ENCODE measurements at places on chromosomes 2 and 18. TPM values are rescaled to one million over a fixed set of nuclear protein-coding genes. Genes with fewer than 3 reads are reported as not detected.

- H3K27ac ChIP-seq, result no peak overlapping the region
- no peak for DNase-seq
- H3K4me3 ChIP-seq, result no peak overlapping the region
- H3K36me3 ChIP-seq, result no peaks in the 10 kb centered on the region
- H3K27me3 ChIP-seq, result peaks cover 29% of the 10 kb centered on the region
- H3K4me1 ChIP-seq, result no peaks in the 10 kb centered on the region
These were observed 57.6 kb upstream of the TWIST2 start for GRCh38 chr2:238790126-238790832.

GRCh38 chr2:224780106-224780505 is 63.9 kb upstream of the CCDC195 start:
- no peaks in the 10 kb centered on the region for H3K36me3 ChIP-seq
- H3K4me3 ChIP-seq, result no peak overlapping the region
- H3K27ac ChIP-seq, result no peak overlapping the region

DNA sequence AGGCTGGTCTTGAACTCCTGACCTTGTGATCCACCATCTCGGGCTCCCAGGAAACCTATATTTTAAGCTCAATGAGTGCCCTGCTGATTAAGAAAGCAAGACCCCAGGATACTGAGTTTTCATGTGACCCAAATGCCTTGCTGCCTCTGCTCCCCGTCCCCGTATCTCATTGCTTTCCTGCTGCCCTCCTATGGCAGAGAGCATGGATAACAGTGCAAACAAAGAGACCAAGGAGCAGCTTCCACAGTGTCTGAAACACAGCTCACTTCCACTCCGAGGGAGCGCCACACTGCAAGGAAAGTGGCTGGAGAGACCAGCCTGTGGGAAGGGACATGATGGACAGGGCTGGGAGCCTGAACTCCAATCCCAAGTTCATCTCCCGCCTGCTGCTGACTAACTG is 246.8 kb downstream of the TMEM182 start:
- H3K4me3 ChIP-seq, result no peak overlapping the region
- no peaks in the 10 kb centered on the region for H3K4me1 ChIP-seq

DNA sequence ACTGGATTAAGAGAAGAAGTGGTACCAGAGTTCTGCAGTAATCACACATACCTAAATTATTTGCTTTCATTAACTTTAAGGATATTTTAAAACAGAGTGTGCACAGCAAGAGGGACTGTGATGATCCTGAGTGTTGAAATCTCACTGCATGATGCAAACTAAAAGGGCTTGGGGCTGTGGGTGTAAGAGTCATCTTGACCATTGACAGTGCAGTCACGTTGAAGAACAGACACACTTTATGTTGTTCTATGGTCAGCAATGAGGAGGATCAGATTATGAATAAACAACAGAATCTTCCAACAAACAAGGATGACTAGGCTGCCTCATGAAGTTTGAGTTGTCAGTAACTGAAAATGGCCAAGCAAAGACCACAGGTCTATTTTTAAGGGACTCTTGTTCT is 87.2 kb upstream of the GALNT5 start:
- H3K36me3 ChIP-seq, result no peaks in the 10 kb centered on the region
- no peak overlapping the region for H3K4me3 ChIP-seq
- no peak for DNase-seq

DNA sequence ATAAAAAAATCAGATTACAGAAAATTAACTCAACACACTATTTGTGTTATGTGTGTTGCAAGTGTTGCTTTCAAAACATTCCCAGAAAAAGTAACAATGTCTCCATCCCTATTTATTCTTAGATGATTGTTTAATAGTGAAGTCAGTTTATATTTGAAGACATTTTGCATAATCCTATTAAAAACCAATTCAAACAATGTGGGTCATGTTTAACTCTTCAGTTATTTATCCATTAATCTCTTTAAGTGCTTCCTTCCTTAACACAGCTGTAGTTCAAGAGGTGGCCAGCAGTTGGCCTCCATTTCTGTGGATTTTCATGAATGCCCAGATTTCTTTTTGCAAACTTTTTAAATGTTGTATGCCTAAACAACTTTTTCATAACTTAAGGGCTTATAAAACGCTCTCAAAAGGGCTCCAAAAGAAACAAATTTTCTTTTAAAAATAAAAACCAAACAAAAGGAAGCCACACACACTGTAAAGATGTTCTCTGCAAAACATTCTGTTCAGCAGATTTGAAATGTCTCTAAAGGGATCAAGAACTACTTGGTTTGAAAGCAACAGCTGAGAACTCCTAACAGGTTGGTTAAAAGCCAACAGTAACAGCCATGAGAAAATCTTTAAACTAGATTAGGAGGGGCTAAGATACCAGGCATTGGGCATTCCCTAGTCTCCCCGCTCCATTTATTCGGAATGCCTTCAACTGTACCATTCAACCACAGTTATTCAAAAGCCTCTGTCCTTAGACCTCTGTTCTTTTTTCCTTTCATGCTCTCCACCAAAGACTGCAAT is 71.5 kb downstream of the THADA start:
- H3K4me3 ChIP-seq, result no peak overlapping the region
- peaks cover 4% of the 10 kb centered on the region for H3K4me1 ChIP-seq
- H3K27ac ChIP-seq, result no peak overlapping the region
- no peak for DNase-seq

DNA sequence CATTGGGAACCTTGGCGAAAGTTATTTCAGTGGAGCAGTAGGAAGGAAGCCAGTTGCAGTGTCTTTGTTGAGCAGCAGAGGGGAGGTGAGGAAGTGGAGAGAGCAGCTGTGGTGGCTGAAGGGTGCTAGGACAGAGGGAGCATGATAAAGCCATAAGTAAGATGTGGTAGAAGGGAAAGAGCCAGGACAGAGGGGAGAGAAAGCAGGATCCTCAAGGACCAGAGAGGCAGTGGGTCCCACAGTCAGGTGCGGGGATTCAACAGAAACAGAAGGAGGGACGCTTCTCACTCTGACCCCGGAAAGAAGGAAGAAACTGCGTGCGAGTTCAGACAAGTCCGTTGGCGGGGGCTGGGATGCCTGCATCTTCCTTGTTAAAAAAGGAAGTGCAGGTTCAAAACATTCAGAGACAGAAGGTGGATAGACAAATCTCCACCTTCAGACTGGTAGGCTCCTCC is at the start of gene CXCR2:
Gene CXCR2 (plus strand): TSS at position 403 of the 455 bp plus-strand sequence. CDS start 8,774 bp downstream, outside the sequence.
- no peak within 1 kb of the TSS for H3K27ac ChIP-seq
- H3K27me3 ChIP-seq, result peaks cover 73% of the 10 kb centered on the region
- H3K4me1 ChIP-seq, result no peaks in the 10 kb centered on the region
- no peak for DNase-seq
- no peak within 1 kb of the TSS for H3K4me3 ChIP-seq
- no peaks in the 10 kb centered on the region for H3K36me3 ChIP-seq

GRCh38 chr2:207160115-207160514 is 5.6 kb downstream of the KLF7 start:
- H3K4me3 ChIP-seq, result no peak overlapping the region
- H3K4me1 ChIP-seq, result peaks cover 53% of the 10 kb centered on the region
- H3K27me3 ChIP-seq, result no peaks in the 10 kb centered on the region
- peaks cover 35% of the 10 kb centered on the region for H3K36me3 ChIP-seq
- no peak for DNase-seq

DNA sequence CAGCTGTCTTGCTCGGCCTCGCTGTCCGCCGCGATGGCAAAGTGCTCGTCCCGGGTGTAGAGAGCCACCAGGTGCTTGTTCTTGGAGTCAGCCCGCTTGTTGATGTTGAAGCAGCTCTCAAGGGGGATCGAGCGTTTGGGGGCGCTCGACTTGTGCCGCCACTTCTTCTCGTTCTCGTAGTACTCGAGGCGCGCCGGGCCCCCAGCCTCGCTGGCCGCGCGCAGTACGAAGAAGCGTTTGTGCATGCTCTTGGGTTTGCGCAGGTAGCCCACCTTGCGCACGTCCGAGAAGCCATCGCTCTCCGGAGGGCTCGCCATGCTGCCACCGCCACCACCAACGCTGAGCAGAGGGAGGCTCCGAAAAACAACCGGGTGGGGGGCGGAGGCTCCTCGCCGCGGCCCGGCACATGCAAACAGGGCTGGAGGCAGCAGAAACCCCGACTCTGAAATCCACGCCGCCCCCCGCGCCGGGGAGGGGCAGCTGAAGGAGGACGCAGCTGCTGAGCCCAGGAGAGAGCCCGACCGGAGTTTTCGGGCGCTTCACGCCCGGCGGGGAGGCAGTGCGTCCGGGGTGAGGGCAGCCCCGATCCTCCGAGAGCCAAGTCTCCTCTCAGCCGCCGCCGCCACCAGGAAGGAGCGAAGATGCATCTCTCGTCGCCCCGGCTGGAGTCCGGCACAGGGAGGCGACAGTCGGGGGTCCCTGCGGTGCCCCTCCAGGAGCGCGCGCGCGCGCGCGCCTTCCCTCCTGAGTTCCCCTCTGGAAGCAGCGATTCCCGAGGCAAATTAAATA is 1.0 kb downstream of the IRS1 start:
- H3K4me3 ChIP-seq, result peak overlapping the region; percentile 87
- peaks cover 65% of the 10 kb centered on the region for H3K4me1 ChIP-seq
- peak; percentile 58 for DNase-seq
- H3K36me3 ChIP-seq, result peaks cover 78% of the 10 kb centered on the region
- H3K27ac ChIP-seq, result peak overlapping the region; percentile 45
- no peaks in the 10 kb centered on the region for H3K27me3 ChIP-seq

DNA sequence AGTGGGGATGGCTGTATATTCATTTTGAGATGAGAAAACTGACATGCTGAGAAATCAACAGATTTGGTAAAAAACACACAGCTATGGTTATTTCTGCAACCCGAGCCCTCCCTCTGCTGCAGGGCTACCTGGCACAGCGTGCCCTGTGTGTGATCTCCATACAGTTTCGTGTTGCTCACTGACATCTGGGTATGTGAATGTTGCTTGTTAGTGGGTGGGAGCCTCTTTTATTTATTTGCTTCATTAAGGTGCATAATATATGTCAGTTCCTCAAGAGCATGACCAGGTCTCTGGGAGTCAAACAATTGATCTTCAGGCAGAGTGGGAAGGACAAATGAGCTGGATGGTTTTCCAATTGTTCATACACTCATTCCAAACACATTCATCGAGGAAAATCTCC is 139.1 kb upstream of the FHL2 start:
- peaks cover 45% of the 10 kb centered on the region for H3K27me3 ChIP-seq
- H3K4me1 ChIP-seq, result peaks cover 10% of the 10 kb centered on the region
- no peak overlapping the region for H3K4me3 ChIP-seq
- H3K27ac ChIP-seq, result no peak overlapping the region

DNA sequence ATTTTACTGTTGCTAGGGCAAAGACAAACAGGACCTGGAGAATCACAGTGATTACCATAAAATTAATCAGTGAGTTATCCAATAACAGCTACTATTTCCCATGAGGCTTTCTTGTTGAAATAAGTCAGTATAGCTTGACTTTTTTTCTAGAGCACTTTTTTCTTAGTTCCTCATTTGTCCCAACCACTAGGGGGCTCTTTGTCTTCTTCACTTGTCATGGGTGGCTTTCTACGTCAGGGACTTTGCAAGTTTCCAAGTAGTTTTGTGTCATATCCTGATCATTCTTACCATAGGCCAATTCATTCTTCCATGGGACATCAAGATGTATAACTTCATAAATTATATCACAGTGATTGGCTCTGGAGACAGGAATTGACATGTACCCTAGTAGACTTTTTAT is 1019.6 kb upstream of the PIK3C3 start:
- no peak for DNase-seq
- H3K4me1 ChIP-seq, result no peaks in the 10 kb centered on the region
- no peaks in the 10 kb centered on the region for H3K27me3 ChIP-seq
- no peak overlapping the region for H3K27ac ChIP-seq
- H3K36me3 ChIP-seq, result no peaks in the 10 kb centered on the region

DNA sequence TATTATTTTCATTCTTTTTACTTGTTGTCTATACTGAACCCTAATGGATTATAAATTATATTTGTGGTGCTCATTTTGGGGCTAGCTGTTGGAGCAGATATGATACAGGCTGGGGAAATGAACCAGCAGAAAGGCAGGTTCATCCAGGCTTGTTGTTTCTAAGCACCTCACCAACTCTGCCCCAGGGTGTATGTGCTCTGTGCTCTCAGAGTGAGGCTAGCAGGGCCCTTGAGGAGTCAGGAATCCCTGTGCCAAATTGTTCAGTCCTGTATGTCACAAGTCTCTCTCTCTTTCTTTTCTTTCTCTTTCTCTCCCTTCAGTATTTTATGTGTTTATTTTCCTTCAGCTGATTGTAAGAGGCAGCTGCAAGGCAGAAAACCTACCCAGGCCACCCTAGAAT is 181.1 kb upstream of the DPP10 start:
- H3K4me3 ChIP-seq, result no peak overlapping the region
- H3K27ac ChIP-seq, result no peak overlapping the region

GRCh38 chr2:240353944-240354343 is 81.5 kb upstream of the GPC1 start:
- H3K27me3 ChIP-seq, result peaks cover 60% of the 10 kb centered on the region
- H3K36me3 ChIP-seq, result no peaks in the 10 kb centered on the region
- H3K27ac ChIP-seq, result no peak overlapping the region
- DNase-seq, result no peak

GRCh38 chr18:59265246-59265973 is 7.8 kb downstream of the RAX start:
- no peak overlapping the region for H3K27ac ChIP-seq
- peaks cover 5% of the 10 kb centered on the region for H3K36me3 ChIP-seq
- peak overlapping the region; percentile 49 for H3K4me3 ChIP-seq
- peak; percentile 36 for DNase-seq
- peaks cover 91% of the 10 kb centered on the region for H3K27me3 ChIP-seq

GRCh38 chr2:10285556-10286198 is 17.0 kb upstream of the HPCAL1 start:
- H3K4me3 ChIP-seq, result peak overlapping the region; percentile 26
- H3K27ac ChIP-seq, result peak overlapping the region; percentile 21
- H3K4me1 ChIP-seq, result peaks cover 62% of the 10 kb centered on the region
- H3K36me3 ChIP-seq, result peaks cover 19% of the 10 kb centered on the region
- peak; percentile 76 for DNase-seq

GRCh38 chr18:42814184-42814583 is 301.3 kb downstream of the RIT2 start:
- H3K4me1 ChIP-seq, result no peaks in the 10 kb centered on the region
- H3K27ac ChIP-seq, result no peak overlapping the region
- no peak for DNase-seq
- no peaks in the 10 kb centered on the region for H3K36me3 ChIP-seq
- no peak overlapping the region for H3K4me3 ChIP-seq

DNA sequence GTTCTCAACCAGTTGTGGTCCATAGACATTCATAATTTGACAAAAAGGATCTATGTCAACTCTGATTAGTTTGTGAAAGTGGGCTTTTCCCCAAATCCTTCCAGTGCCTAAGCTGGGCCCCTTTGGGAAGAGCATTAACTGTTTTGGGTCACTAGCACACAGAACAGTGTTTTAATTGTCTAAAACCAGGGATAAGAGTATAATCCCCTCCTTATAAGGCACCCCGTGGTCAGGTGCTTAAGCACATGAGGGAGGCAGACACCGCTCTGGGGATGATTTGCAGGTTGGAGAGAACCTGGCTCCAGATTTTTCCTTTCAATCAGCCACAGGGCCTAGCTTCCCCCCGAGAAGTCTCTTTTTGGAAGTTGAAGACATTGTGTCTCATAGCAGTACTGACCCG is 53.6 kb upstream of the RFX8 start:
- no peak for DNase-seq
- no peaks in the 10 kb centered on the region for H3K36me3 ChIP-seq
- H3K4me1 ChIP-seq, result no peaks in the 10 kb centered on the region
- H3K27ac ChIP-seq, result no peak overlapping the region

SPP2 gene
- not detected for total RNA-seq

FKBP1B gene
- 5.9 TPM for total RNA-seq

MAL gene
- total RNA-seq, result not detected

SERPINB3 gene
- 0.68 TPM for total RNA-seq

SLC8A1 gene
- total RNA-seq, result 0.10 TPM

GPR75 gene
- 5.4 TPM for total RNA-seq

MDH1B gene
- total RNA-seq, result 1.9 TPM

GKN2 gene
- total RNA-seq, result not detected

RAD51AP2 gene
- not detected for total RNA-seq

All from Calu3 (cell line).